ENCODE measurements at places on chromosomes 2 and 18.

- DNase-seq, result no peak
These were observed 131.0 kb downstream of the SNTG2 start for GRCh38 chr2:1081451-1082225.

DNA sequence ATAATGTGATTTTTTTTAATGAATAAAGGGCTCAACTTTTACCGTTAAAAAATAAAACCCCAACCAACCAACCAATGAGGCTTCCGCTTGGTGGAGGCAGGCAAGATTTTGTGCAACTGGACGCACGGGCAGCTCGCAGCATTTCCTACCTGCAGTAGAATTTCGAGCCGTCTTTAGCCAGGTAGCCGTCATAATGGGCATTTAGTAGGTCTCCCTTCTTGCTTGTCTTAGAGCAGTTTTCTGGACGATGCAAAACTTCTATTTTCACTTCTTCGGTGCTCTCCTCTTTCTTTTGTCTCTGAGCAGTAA, 316 bp downstream of the FKBP7 start:
- DNase-seq, result no peak

GRCh38 chr2:100542418-100542817, 20.4 kb upstream of the PDCL3 start:
- DNase-seq, result no peak

GRCh38 chr2:96344011-96344410, 8.4 kb downstream of the NCAPH start:
- DNase-seq, result peak; percentile 80

DNA sequence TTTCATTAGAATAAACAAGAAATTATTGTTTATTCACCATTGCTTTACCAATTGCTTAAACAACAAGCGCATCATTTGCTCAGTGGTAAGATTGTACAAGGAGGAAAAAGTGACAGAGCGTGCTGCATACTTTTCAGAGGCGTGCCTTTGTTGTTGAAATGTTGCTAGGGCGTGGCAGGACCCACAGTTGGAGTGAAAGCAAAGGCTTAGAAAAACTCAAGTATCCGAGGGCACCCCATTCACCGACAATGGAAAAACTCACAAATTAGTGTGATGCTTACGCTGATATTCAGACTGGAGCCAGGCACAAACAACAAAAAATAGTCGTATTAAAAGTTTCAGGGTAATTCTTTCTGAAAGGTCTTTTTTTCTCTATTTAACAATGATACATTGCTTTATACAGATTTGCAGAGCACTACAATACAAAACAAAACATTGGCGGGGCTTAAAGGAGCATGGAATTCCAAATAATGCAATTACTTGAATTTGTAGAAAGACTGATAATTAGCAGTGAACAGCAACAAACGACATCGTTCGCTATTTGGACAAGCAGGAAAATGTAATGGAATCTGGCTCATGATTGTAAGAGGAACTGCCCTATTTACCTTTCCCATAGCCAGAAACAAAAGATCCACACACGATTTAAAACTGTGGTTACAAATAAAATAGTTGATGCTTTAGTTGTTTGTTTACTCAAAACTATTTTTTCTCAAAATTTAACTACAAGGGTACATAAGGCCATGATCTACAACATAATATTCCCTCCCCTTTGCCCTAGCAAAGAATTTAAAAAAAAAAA, 37.8 kb upstream of the RTTN start:
- no peak for DNase-seq

GRCh38 chr2:38185012-38185491, 109.1 kb upstream of the CYP1B1 start:
- no peak for DNase-seq

- peak; percentile 44 for DNase-seq
These were observed 88.4 kb upstream of the STK17B start for GRCh38 chr2:196259507-196260481.

DNA sequence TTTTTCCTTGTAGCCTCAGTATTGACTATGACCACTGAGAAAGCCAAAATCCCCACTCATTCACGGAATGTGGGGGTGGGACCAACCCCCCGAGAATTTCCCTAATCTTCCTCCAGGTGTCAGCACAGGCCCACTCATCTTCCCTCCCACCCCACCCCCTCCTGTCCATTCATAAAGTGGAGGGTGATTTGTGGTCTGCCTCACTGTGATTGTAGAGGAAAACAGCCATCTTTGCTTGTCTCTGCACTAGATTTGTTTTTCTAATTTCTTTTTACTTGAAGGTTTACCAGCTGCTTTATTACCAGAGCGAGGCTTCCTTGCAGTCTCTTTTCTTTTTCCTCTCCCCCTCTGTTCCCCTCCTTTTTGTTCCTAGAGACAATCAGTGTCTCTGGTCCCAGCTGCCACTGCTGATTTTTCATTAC, 171.8 kb downstream of the ICOS start:
- peak; percentile 51 for DNase-seq

DNA sequence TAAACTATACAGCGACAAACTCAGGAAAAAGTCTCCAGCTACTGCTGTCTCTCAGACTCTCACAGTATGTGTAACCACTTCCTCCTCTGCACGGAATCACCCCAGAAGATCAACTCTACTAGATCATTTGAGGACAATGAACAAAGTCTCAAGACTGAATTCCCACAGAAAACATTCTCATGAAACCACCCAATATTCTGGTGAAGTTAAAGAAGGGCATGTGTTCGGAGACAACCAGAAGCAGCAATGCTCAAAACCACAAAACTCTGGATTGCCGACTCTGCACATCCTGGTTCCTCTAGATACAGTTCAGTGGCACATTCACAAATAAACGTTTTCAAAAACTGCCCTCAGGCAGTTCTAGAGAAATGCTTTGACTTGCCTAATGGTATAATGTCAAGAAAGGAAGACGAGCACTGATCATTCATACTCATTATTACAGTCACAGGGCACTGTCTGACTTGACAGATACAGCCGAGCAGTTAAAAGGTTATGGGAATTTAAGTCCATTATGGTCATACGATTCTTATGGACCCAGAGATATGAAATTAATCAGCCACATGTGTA, 91.9 kb upstream of the STK17B start:
- peak; percentile 67 for DNase-seq

DNA sequence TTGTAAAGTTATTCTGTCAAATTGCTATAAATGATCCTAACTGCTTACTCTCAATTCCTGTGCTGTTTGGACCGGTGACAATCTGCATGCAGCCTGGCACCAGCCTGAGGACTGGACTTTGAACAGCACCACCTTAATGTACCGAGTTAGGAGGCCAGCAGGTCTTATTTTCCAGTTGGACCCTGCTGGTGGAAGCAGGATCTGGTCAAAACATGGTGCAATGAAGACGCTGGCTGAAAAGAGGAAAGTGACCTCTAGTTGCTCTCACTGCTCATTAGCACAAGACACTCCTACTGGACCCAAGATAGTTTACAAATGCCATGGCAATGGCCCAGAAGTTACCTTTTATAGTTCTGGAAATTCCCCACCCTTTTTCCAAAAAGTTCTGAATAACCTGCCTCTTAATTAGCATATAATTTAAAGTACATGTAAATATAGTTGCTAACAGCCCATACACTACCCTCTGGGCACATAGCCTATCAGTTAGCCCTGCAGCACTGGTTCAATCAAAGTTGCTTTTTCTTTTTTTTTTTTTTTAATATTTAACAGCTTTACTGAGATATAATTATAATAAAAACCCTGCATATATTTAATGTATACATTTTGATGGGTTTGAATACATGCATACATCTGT, 35.8 kb downstream of the RBKS start:
- no peak for DNase-seq

- DNase-seq, result no peak
These were observed 100.8 kb upstream of the ZSWIM2 start for GRCh38 chr2:186949726-186950256.

DNA sequence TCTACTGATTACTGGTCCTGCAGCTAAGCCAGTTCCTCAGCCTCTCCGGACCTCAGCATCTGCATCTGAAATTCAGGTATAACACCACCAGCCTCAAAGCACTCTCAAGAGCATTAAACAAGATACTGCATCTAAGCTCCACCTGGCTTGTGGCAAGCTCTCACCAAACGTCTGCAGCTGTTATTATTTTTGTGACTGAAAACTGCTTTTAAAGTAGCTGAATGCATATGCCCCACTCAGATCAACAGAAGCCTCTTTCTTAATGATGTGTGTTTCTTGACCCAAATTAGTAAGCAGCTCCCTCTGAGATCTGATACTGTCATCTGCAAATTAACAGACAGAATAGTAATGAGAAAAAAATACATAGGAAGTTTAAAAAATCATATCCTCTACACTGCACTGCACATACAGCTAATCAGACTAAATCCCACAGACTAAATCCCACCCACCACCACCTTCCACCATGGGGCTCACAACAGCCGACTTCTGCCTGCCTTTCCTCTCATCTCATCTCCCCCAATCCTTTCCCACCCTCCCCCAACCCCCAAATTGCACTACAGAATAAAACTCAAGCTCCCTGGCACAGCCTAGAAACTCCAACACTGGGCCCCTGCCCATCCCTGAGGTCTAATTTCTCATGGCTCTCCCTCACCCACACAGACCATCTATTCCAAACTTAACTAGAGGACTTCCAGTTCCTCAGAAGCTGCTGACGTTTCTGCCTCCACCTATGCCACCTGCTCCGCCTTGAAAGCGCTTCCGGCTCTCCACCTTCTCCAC, 52.9 kb downstream of the TMEM163 start:
- DNase-seq, result no peak

DNA sequence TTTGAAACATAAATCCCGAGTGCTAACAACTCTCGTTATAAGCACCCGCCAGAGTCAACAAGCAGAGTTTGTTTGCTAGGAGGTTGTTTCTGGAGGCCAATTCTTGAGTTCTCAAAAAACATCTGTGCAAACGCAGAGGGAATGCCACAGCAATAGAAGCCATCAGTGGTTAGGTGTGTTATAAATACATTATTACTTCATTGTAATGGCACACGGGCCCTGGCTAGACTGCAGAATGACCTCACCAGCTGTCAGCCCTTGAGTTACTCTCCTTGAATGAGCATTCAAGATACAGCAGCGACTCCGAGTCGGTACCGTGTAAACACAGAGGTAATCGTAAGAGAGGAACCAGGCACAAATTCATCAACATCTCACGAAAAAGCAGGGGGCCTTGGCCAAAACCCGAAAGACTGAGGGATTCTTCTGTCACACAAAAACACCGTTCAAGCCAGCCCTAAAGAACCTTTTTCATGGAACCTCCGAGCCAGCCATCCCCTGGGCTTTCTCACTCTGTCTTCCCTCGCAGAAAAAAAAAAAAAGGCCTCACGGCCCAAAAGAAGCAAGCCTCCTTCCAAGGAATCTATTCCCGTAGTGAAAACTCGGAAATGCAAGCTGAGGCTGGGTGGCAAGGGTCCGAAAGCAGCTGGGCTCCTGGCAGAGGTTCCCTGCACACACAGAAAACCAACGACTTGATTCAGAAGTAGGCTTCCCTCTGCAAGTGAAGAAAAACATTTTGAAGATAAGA, 133.7 kb upstream of the MEIS1 start:
- DNase-seq, result no peak

GRCh38 chr2:237433920-237434676, 20.1 kb upstream of the COL6A3 start:
- peak; percentile 16 for DNase-seq

- no peak for DNase-seq
These were observed 8.0 kb downstream of the TNFRSF11A start for GRCh38 chr18:62332964-62333695.

- no peak for DNase-seq
These were observed 31.5 kb upstream of the LGALSL start for GRCh38 chr2:64422466-64422865.

- no peak for DNase-seq
These were observed 325.8 kb downstream of the DYSF start for GRCh38 chr2:71778936-71779773.

DNA sequence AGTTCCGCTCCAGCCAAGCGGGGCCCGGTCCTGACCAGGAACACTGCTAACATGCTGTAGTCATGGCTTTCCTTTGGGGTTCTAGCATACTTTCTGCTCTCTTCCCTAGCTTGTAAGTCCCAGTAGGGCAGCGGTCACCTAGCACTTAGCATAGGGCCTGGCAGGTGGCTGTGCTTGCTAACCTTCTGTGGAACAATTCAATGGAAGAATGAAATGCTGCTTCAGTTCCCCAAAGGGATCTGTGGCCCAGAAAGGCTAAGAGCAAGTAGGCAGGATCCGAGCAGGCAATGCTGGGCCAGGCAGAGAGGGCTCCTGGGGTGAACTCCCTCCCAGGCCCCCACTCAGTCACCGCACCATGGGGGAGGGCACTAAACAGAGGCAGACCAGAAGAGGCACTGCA, 266.8 kb downstream of the CELF4 start:
- DNase-seq, result no peak

GRCh38 chr2:218026676-218027425, 24.1 kb upstream of the TNS1 start:
- DNase-seq, result no peak

GRCh38 chr2:158459161-158460003, 2.6 kb downstream of the PKP4 start:
- no peak for DNase-seq

DNA sequence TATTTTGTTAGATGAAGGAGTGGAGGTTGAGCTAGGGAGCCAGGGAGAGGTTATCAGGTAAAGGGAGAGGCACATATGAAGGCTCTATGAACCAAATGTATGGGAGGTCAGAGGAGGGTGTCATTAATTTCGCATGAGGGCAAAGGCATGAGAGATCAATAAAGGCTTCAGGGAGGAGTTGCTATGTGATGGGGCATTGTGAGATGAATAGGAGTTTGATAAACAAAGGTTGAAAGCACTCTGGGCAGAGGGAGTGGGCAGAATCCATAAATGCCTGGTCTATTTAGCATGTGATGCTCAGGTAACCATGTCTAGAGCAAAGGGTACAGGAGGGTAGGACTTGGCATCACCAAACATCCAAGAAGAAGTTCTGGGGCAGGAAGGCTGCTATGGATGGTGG, 273.4 kb downstream of the HAUS1 start:
- no peak for DNase-seq

DNA sequence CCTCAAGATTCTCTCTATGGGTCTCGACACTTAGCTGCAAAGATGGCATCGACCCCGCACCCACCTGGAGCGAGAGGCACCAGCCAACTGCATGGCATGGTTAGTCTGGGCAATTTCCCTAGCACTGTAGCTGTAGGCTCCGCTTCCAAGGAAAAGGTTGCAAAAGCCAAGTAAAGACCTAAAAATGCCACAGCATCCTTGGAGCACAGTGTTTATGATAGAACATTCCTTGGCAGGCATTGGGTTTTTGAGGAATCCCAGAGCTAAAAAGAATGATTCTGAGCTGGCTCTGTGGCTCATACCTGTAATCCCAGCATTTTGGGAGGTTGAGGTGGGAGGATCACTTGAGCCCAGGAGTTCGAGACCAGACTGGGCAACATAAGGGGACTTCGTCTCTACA, 22.9 kb downstream of the QPCT start:
- no peak for DNase-seq

- DNase-seq, result no peak
These were observed 6.6 kb downstream of the GCC2 start for GRCh38 chr2:108455571-108455970.

DNA sequence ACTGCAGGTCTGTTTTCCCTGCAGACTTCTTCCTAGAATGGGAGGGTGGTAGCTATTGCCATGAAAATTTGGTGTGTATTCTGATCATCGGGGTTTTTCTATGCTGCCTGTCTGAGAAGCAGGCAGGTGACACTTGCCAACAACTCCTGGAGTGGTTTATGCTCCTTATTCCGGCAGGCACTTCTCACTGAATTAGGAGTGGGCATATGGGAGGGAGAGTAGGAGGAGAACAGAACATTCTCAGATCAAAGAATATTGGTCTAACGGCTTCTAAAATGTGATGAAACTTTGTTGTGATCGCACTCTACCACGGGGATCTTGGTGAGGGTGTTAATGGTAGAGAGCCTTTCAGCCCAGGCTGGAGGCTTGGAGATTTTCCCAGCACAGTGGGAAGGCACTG, 480.8 kb downstream of the PLCL1 start:
- DNase-seq, result no peak

GRCh38 chr2:138777996-138778395, 2.2 kb downstream of the NXPH2 start:
- DNase-seq, result no peak
